ENCODE measurements at places on chromosomes 2 and 18.

DNA sequence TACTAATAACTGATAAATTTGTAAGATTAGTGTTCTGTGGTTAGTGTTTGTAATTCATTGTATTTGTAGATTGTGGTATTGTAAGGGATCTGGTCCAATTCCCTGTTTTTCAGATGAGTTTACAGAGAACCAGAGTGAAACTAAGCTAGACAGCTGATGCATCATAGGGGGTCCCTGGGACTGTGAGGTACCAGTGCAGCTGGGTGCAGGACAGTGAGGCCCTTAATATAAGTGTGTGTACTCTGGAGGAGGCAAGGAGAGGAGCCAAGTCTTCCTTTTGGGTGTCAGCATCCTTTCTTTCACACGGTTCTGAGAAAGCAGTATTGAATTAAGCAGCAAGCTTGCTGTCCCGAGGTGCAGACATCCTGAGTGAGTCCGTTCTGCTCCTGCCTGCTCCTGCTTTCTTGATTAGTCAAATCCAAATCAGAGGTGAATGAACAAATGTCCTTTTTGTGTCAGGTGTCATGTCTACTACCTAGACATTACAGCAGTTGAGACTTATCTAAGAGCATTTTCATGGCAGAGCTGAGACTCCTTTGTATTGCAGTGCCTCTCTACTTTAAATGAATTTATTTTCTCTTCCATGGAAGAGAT is 194.9 kb downstream of the MCFD2 start:
- no peaks in the 10 kb centered on the region for H3K27me3 ChIP-seq
- H3K4me1 ChIP-seq: peaks cover 85% of the 10 kb centered on the region
- no peak for DNase-seq

DNA sequence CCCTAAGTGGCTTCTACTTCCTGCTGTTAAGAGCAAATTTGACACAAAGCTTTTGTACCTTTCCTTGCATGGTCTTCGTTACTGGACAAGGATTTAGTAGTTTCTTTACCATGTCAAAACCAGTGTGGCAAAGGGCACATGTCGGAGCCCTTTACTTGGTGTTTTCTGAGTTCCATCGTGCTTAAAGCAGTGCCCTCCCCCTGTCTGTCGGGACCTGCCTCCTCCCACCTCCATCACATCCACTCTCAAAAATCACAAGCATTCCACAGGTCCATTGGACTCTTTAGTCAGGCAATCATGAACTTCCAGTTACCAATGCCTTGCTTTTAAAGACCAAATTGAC is 763 bp downstream of the CCDC141 start:
- H3K4me3 ChIP-seq: peak overlapping the region; percentile 28
- H3K27me3 ChIP-seq: no peaks in the 10 kb centered on the region
- no peak for DNase-seq

DNA sequence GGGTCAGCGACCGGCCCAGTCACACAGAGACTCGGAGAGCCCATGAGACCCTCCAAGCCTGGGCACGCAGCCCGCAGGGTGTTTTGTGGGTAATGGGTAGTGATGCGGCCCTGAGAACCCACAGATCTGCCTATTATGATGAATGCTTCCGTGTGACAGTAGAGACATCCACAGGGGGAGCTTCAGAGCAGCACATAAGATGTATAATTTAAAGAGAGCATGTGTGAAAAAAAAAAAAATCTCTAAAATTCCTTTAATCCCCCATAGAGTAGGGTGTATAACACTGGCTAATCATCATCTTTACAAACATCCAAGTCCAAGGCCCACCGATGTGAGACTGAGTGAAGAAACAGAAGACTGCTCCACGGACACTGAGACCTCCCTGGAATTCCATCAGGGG is 34.6 kb downstream of the BIN1 start:
- H3K4me3 ChIP-seq: no peak overlapping the region
- H3K27ac ChIP-seq: peak overlapping the region; percentile 66
- no peak for DNase-seq
- peaks cover 47% of the 10 kb centered on the region for H3K36me3 ChIP-seq
- no peaks in the 10 kb centered on the region for H3K27me3 ChIP-seq

- DNase-seq: no peak
- H3K4me1 ChIP-seq: no peaks in the 10 kb centered on the region
- no peak overlapping the region for H3K27ac ChIP-seq
- H3K4me3 ChIP-seq: no peak overlapping the region
- no peaks in the 10 kb centered on the region for H3K27me3 ChIP-seq
Measured at GRCh38 chr2:79446313-79446712, 66.5 kb upstream of the CTNNA2 start.

- DNase-seq: peak; percentile 35
- H3K36me3 ChIP-seq: no peaks in the 10 kb centered on the region
- H3K4me1 ChIP-seq: peaks cover 4% of the 10 kb centered on the region
- H3K27me3 ChIP-seq: no peaks in the 10 kb centered on the region
- H3K4me3 ChIP-seq: peak overlapping the region; percentile 34
Measured at GRCh38 chr18:22559414-22560274, 141.9 kb upstream of the CTAGE1 start.

DNA sequence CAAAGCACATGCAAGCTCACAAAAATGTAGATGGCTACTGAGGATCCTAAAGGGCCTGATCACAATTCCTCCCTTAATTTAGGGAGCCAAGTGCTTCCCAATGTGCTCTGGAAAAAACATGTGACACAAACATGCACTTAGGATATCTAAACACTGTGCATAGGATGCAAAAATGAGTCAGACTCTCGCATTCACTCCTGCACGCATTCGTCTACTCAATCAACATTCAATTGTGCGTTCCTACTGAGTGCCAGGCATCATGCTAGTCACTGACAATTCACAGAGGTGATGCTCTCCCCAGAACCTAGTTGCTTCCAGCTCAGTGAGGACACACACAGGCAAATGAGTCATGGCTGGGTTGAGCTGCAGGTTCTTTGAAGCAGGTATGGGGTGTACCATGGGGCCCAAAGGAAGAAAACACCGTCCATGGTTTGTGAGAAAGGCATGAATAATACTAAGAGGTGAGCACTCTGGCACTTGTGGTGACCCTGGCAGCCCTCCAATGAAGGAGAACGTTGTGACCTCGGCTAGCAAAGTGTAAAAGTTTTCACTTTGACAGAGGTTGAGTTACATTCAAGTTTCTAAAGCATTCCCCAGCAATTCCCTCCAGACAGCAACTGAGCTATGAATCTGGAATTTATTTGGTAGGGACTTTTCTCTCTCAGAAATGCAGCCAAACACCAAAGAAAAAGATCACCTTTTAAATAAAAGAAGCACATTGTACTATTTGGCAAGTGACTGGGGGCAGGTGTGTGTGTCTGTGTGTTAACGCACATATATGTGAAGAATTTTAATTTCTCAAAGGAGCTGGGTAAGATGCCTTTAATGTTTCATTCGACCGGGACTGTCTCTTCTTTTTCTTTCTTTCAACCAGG is 173.3 kb downstream of the ALPK2 start:
- H3K4me1 ChIP-seq: no peaks in the 10 kb centered on the region
- no peaks in the 10 kb centered on the region for H3K36me3 ChIP-seq
- no peak for DNase-seq
- no peak overlapping the region for H3K27ac ChIP-seq
- H3K4me3 ChIP-seq: no peak overlapping the region

DNA sequence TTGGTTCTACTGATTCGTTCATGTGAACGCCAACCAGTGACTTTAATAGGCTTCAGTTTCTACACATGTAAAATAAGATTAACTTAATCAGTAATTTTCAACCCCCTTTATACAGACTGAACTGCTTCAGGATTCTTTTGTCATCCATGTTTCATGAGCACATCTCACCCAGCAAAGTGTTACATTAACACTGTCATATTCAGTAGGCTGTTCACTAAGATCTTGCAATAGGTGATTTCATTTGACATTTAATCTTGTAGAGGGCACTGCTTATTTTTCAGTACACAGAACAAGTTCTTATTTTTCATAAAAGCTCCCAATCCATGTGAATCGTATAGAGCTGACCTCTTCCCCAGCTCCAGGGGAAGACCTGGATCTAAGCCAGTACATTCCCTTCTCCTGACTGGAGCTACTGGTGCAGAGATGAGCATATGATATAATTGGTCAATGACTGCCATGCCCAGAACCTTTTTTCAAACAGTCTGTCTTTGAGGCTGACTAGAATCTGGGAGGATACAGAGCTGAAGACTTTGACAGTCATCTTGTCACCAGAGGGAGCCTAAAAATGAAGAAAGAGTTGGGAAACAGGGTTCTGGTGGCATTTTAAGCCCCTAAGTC is 72.2 kb upstream of the CHRNA1 start:
- DNase-seq: no peak
- H3K4me3 ChIP-seq: no peak overlapping the region
- H3K27me3 ChIP-seq: no peaks in the 10 kb centered on the region
- peaks cover 3% of the 10 kb centered on the region for H3K4me1 ChIP-seq
- H3K36me3 ChIP-seq: no peaks in the 10 kb centered on the region

DNA sequence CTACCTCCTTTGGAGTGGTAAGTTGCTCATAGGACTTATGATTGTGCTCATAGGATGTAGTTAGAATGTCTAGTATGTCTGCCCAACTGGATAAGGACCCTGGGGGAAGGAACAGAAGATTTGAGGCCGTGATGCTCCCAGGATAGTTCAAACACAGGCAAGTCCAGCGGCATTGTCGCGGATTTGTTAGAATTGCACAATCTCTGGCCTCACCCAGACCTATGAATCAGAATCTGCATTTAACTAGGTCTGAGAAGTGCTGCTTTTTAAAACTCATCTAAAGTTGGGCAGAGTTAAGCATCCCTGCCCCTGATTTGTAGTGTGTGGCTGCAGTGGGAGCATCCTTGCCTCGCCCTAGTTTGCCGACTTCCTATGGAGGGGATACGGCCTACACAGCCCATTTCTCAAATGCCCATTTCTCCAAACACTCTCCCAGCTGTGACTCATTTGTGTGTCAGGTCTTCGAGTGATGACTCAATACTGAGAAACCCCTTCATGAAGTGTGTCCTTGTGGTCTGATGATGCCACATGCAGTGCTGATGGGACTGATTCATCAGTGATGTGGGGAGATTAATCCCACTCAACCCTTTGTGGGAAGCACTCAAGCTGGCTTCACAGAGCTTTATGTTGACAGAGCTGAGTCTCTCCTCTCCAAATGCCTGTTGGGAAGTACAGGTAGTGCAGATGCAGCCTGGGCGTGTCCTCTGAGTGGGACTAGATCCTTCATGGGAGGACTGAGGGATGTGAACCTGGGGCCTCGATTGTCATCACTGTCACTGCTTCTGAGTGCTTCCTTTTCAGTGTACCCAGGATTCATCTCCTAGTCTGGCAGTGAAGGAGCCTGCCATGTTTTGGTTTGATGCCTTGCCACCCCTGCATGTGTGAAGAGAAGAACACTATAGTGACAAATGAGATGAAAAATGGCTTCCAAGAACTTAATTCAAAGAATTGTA is 18.7 kb downstream of the SMIM21 start:
- no peak overlapping the region for H3K27ac ChIP-seq
- H3K4me1 ChIP-seq: no peaks in the 10 kb centered on the region
- H3K36me3 ChIP-seq: no peaks in the 10 kb centered on the region
- no peaks in the 10 kb centered on the region for H3K27me3 ChIP-seq

DNA sequence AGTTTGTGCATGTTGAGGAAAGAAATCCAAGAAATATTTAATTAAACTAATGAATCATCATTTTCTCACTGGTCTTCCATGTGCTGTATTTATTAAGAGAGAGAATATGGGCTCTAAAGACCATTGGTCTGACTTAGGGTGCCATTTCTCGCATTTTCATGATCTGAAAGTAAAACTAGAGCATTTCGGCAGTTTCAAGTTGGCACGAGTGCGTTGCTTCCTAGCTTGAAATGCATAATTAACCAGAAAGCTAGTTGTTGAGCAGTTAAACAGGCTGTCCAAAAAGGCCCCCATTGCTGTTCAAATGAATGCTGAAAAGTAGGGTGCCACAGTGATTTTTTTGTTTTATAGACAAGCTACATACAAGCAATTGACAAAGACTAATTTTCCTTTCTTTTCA is 47.4 kb downstream of the SLC8A1 start:
- H3K27me3 ChIP-seq: no peaks in the 10 kb centered on the region
- H3K27ac ChIP-seq: no peak overlapping the region
- no peak for DNase-seq
- H3K36me3 ChIP-seq: no peaks in the 10 kb centered on the region
- H3K4me3 ChIP-seq: no peak overlapping the region
